ENCODE measurements at places on chromosomes 13 and 19.

GRCh38 chr13:33799950-33800592 lies 17.9 kb upstream of the RFC3 start:
- DNase-seq, result no peak

DNA sequence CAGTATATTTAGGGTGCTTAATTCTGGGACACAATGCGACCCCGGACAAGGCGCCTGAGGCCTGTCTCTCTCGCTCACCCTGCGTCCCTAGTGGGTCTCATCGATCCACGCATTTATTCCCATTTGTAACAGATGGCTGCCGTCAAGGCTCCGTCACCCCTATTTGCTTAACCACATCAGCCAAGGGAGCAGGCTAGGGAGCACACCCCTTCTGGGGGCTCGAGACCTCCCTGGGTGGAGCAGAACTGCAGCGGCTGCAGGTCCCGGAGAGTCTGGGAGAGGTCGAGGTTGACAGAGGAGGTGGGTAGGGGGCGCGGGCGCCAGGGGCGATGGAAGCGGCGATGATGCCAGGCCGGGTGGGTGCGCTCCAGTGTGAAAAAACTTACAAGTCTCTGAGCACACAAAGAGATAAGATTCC lies 507 bp downstream of the ALG5 start:
- peak; percentile 6 for DNase-seq

DNA sequence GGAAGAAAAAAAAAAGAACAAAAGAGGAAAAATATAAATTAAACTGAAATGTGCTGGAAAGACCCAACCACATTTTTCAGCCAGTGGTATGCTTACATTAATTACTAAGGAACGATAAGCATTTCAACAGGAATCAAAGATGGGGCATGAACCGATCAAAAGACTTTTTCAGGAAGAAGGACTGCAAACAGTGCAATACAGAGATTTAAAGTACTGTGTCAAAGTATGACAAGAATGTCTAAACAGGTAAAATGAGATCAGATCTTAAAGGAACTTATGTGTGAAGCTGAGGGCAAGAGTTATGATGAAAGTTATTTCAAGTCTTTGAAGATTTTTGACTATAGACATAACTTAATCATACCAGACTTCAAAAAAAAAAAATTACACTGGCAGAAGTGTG lies 1761.8 kb downstream of the SLITRK5 start:
- no peak for DNase-seq

DNA sequence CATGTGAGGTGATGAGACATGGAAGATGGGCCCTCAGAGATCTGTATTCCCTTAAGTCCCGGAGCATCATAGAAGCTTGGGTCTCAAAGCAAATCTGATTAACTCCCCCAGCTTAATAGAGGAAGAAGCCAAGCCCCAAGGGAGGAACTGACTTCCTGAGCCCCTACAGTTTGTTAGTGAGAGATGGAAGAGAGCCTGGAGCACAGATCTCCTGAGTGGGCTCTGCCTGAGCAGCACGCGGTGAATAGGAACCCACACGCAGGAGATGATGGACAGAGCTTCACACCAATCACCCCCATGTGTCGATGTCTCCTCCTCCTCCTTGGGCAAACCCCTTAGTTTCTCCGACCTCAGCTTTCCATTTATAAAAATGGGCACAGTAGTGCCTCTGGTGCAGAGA lies 50.1 kb upstream of the ATP12A start:
- DNase-seq, result no peak

DNA sequence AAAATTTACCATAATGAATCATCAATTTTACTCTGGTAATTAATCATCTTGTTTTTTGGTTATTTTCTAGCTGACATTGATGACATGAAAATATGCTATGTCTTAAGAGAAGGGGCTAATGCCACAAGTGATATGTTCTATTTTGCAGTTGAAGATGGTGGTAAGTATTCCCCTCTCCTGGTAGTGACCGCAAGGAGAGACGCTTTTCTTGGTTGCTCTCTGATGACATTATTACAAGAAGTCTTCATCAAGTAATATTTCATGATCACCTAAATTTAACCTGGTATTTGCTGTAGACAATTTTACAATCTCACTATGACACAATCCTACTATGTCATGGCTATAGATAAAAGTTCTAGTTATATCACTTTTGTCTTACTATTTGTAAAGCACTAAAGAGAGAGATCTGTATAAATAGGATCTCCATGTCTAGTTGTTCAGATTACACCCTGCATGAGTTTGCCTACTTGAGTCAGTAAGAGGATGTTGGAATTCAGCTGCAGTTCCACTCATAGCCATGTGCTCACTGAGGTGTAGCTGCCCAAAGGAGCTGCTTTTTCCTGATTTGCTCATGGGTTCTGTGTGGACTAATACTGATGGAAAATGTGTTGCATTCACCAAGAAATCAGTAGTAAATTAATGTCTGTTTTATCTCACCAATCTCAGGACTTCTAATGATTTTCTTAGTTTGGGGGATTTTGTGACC lies 10.9 kb downstream of the FREM2 start:
- DNase-seq, result no peak

- DNase-seq, result no peak
Observed at GRCh38 chr19:3753631-3754410, 7.7 kb downstream of the APBA3 start.

- peak; percentile 15 for DNase-seq
Observed at GRCh38 chr13:78592584-78592983, 10.8 kb downstream of the POU4F1 start.

DNA sequence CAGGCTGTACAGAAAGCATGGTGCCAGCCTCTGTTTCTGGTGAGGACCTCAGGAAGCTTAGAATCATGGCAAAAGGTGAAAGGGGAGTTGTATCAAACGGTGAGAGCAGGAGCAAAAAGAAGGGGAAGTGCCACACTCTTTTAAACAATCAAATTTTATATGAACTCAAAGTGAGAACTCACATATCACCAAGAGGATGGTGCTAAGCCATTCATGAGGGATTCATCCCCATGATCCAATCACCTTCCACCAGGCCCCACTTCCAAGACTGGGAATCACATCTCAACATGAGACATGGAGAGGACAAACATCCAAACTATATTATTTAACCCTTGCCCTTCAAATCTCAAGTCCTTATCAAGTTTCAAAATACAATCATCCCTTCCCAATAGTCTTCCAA lies 836.7 kb downstream of the SLITRK5 start:
- no peak for DNase-seq

DNA sequence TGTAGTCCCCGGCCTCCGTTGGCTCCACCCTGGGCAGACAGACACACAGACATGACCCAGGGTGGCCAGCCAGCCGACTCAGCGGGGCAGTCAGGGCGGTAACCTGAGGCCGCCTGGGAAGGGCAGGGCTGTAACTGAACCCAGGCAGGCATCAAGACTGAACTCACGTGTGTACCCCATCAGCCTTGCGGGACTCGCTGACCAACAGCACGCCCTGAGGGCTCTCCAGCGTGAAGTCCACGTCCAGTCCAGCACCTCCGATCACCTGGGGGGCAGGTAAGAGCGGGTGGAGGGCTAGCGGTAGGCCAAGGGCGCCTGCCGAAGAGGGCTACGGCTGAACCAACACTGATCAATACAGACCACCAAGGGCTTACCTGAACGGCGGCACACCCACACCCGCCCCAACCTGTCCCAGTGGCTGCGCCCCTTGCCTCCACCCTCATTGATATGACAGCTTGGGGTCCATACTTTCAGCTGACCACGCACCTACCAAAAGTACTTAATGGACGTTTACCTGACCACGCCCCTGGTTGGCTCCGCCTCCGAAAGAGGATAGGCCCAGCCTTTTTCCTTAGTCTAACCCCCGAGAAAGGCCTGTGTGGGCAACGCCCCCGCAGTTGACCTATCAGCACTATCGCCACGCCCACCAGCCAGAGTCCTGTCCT lies 791 bp downstream of the TMED1 start:
- no peak for DNase-seq

GRCh38 chr19:13521066-13521465 lies 14.8 kb upstream of the CACNA1A start:
- DNase-seq, result no peak

Measured in NCI-H1694 (cell line).